Type B pancreatic cell (in vitro differentiated cells): ENCODE measurements at places on chromosomes 5 and 9.

DNA sequence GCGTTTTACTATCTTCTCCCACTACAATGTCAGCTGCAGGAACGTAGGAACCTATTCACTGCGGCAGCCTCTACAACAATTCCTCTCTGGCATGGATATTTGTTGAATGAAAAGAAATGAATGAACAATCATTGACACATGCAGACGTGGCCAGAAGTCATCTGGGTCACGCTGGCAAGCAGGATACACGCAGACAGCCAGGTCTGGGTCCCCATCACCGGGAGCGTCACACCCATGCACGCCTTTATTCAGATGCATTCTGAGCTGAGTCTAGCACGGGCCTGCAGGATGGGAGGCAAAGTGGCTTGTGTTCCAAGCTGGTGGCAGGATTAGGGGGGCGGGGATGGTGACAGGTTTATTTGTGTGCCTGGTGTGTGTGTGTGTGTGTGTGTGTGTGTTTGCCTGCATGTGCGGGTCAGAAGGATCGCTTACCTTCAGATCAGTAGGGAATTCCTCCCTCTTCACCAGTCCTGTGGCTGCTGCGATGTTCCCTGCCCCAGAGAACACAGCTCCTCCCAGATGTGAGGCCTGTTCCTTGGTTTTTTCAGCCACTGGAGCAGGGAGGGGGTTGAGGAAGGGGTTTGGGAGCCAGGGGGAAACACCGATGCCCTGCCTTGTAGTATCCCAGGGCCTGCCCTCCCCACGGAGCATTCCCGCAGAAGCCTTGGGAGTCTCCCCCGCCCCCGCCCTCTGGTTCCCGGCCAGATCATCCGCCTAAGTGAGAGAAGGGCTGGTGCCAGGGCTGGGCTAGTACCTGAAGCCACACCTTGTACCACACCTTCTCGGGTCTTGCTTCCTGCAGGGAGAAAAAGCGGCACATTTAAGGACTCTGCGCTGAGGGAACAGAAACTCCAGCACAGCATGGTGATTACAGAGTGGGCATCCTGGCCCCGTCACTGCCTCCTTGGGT is 4.1 kb downstream of the SNCB start:
- no peak for DNase-seq

DNA sequence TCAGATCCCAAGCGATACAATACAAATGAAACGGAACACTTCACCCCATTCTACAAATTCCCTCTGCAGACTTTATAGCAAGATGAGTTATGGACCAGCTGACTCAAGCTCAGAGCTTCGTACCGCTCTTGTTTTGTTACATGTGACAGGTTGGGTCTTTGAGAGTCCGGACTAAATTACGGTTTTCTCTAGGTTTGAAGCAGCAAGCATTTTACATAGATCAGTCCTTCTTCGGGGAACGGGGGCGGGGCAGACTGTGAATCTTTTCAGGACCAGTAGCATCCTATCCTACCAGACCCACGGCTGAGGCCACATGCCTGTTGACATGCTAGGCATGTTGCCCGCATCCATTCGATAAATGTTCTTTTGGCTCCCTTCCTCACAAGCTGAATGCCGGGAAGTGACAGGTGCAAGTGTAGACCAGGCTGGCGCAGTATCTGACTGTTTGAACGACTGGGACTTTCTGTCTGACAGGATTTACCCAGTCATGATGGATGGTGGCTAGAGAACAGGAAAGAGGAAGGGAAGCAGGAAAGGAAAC is 811.0 kb upstream of the GRAMD2B start:
- no peak for DNase-seq

- DNase-seq = no peak
Observed at GRCh38 chr5:150209099-150209635, 19.3 kb downstream of the SLC6A7 start.

DNA sequence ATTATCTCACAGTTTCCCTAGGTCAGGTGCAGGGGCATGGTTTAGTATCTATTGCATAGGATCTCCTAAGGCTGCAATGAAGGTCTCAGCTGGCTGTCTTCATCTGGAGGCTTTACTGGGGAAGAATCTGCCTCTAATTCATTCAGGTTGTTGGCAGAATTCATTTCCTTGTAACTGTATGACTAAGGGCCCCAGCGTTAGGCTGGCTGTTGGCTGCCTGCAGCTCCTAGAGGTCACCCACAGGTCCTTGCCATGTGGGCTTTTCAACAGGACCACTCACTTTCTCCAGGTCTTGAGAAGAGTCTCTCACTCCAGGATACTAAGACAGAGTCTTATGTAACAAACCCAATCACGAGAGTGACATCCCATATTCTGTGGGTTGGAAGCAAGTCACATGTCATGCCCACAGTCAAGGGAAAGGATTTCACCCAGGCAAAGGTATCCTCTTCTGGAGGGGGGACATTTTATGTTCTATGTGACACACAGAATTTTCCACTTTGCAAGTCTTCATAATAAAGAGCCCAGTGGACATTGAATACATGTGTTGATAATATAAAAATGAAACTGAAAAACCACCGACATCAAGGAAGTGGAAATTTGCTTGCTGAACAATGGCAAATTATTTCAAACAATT is 38.2 kb downstream of the HMHB1 start:
- DNase-seq = no peak

DNA sequence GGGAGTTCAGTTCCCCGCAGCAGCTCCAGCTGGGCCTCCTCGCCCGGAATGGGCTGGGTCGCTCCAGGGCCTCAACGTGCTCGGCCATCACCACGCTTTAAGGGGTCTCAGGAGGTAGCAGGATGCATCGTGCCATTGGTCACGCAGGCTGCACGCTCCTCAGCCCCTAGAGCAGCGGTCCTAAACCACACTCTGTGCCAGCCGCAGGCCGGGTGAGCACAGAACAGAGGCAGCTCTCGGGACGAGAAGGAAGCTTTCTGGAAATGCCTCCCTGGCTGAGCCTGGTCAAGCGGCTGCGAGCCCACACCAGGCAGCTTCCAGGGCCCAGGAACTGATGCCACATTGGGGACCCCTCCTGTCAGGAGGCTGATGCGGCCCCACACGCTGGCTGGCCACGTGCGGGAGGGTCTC is 39.3 kb upstream of the LPCAT1 start:
- DNase-seq = no peak

GRCh38 chr9:136399176-136400037 is 563 bp downstream of the SNAPC4 start:
- no peak for DNase-seq

- no peak for DNase-seq
Observed at GRCh38 chr9:107437716-107438115, 51.9 kb downstream of the KLF4 start.

DNA sequence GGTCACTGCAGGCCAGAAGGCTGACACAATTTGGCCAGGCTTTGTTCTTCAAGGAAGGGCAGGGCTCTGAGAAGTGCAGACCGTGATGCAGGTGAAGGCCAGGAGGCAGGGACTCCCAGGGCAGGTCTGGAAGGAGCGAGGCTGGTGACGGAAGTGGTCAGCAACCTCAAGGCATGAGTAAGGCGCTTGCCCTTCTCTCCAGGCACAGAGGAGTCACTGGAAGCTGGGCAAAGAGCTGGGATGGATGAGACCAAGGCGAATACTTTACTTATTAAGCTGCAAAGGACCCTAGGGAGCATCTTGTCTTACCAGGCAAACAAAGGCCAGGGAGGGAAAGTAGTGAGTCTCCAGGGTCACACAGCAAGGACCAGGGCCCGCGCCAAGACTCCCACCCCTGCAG is 18.6 kb downstream of the IRF1 start:
- no peak for DNase-seq

DNA sequence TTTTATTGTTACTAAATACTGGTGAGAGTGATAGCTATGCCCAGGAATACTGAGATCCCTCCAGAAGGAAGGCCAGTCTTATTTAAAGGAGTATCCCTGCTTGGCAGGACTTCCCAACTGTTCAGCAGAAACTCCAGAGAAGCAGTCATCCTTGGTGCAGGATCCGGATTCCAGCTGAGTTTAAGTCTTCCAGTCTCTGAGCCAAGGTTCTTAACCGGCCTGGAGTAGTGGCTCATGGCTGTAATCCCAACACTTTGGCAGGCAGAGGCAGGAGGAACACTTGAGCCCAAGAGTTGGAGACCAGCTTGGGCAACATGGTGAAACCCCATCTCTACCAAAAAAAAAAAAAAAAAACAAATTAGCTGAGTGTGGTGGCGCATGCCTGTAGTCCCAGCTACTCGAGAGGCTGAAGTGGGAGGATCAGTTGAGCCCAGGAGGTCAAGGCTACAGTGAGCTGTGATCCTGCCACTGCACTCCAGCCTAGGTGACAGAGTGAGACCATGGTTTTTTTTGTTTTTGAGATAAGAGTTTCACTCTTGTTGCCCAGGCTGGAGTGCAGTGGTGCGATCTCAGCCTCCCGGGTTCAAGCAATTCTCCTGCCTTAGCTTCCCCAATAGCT is 7.6 kb downstream of the NAIF1 start:
- no peak for DNase-seq

DNA sequence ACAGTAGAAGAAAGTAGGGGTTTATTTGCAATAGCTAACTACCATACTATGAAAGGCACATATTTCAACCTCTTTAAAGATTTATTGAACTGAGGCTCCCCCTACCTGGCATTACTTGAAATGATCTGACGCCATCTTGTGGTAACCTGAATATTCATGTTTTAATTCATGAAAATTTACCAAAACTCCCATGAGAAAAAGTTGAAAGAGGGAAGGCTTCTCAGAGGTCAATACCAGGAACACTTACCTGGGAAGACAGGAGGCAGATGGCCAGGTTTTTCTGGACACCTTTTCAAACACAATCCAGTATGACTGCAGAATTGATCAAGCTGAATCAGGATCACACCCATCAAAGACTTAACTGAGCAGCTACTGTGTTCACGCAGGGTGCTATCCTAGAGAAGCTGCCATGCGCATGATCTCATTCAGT is 9.4 kb downstream of the PRELID2 start:
- no peak for DNase-seq

- DNase-seq = no peak
Observed at GRCh38 chr9:97647996-97648395, 14.4 kb downstream of the NCBP1 start.

- DNase-seq = no peak
Observed at GRCh38 chr9:88775559-88775958, 215.7 kb upstream of the S1PR3 start.

DNA sequence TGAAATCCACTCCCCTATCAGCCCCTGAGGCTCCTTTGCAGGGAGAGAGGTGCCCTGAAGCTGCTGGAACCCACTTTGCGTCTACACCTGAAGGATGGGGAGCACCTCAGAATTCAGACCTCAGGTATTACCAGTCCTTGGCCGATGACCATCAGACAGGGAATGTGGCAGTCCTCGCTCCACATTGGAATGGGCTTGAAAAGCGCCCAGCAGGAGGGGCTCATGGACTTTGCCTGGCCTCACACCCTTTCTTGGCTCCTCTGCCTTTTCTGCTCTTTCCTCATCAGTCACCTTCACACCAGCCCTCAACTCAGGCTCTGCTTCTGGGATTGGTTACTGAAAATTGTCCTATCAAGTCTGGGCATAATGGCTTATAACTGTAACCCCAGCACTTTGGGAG is 83.9 kb downstream of the BARX1 start:
- no peak for DNase-seq

- no peak for DNase-seq
Observed at GRCh38 chr9:13166996-13167395, 112.5 kb downstream of the MPDZ start.

DNA sequence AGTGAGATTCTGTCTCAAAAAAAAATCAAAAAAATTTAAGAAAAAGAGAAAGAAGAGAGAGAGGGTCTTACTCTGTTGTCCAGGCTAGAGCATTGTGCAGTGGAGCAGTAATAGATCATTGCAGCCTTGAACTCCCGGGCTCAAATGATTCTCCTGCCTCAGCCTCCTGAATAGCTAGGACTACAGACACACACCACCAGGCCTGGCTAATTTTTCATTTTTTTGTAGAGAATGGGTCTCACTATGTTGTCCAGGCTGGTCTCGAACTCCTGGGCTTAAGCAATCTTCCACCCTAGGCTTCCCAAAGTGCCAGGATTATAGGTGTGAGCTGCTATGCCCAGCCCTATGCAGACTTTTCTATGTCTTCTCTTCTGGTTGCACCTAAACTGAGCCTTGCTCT is 25.0 kb downstream of the RRAGA start:
- no peak for DNase-seq

DNA sequence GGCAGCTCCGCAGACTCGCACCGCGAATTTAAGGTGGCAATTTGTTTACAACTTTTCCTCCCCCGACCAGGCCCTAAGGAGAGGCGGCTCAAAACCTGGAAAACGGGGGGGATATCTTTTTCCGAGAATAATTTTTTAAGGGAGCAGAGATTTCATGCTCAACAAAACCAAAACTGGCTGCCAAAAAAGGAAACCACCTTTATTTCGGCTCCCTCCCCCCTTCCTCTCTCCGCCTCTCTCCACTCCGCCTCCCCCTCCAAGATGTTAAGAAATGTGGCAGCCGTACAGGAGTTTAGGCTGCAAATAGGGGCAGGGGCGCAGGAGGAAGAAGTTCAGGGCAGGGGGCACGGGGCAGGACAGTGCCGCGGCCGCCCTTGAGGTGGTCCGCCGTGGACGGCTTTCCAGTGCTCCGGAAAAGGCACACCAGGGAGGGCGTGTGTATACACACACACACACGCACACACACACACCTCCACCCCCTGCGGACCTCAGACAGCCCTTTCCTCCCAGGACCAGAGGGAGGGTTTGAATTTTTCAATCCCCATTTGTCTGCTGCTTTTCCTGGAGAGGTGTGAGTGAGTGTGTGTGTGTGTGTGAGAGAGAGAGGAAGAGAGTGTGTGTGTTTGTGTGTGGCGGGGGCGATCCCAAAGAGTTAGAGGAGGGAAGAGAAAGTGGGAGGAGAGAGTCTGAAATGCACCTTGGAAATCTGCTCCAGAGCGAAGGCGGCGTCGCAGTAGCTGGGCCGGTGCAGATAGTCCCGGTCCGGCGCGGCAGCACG is 9.1 kb downstream of the PTCH1 start:
- no peak for DNase-seq

- no peak for DNase-seq
Observed at GRCh38 chr5:10637944-10638343, 74.1 kb downstream of the ANKRD33B start.

DNA sequence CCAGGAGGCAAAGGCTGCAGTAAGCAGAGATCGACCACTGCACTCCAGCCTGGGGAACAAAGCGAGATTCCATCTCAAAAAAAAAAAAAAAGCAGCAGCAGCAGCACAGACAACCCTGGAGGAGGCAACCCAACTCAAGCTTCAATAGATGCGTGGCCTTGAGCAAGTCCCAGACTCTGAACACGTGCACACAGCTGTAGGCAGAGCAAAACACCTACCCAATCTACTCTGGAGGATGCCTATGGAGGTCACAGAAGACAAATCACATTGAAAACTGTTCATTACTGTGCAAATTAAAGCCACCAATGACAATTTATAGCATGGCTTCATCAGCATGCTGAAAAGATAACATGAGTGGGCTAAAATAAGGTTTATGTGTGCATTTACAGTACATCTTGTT is 7.2 kb downstream of the TLE1 start:
- DNase-seq = no peak

GRCh38 chr5:176154821-176155220 is 83.4 kb upstream of the SIMC1 start:
- DNase-seq = no peak

- DNase-seq = no peak
Observed at GRCh38 chr5:1366514-1366913, 21.6 kb upstream of the CLPTM1L start.
